Fibroblast of skin of back (primary cell): ENCODE measurements at places on chromosomes 13 and 19.

- DNase-seq, result no peak
Observed at GRCh38 chr13:78940455-78941130, 281.6 kb upstream of the OBI1 start.

DNA sequence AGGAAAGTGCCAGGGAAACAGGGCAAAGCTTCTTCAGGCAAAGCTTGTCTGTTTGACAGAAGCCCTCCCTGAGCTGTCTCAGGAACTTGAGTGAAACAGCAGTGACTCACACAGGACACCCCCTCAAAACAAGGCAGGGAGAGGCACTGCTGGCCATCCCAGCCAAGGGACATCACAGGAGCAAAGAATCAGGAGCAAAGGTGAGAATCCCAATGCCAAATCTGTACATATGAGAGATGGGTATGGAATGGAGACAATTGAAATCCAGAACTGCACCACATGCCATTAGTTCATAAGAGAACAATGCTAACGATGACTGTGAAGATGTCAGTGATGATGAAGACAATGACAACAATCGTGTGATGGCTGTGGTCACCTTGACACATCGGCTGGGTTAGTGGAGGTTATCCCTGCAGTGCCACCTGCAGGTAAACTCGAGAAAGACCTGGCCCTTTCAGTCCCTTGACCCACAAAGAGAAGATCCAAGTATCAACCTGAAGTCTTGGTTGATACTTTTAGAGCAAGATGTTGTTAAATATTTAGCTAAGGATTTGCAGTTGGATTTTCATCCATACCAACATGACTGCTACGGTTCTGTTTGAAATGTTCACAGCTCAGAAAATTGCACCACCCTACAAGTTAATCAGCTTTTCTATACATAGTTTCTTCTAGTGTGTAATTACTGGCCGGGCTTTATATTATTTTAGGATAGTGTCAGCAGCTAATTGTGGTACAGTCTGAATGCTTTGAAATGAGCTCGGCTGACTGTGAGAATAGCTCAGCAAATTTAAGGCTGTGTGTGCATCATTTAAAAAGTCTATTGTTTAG, 42.0 kb upstream of the IPO5 start:
- DNase-seq, result peak; percentile 79

GRCh38 chr13:66830940-66831716, 399.0 kb downstream of the PCDH9 start:
- no peak for DNase-seq

DNA sequence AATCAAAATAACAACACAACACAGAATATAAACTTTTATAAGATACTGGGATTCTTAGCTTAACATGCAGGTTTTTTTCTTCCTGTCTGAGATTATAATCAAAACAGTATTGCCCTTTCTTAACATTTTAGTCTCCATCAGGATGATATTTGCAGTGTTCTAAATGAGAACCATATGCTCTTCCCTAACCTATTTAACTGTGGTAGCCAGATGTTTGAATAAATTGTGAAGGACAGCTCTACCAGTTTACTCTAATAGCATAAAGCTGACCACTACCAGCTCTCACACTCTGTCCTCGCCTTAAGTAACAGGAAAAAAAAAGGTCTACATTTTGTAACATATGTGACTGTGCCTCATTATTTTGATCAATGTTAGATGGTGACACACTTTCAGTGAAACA, 618.7 kb upstream of the SGCG start:
- DNase-seq, result no peak
